Left renal cortex interstitium (tissue), 4 donors: ENCODE measurements at places on chromosomes 3 and 15. TPM values are rescaled to one million over a fixed set of nuclear protein-coding genes. Genes with fewer than 3 reads are reported as not detected.

The RBP2 gene
- polyA plus RNA-seq, result 0.44 TPM

The IL17RD gene
- polyA plus RNA-seq, result 55.6 TPM

The MOBP gene
- polyA plus RNA-seq, result 0.17 TPM

The SRGAP3 gene
- 13.8 TPM for polyA plus RNA-seq

The PPP1R14D gene
- 0.81 TPM for polyA plus RNA-seq

The NUP210 gene
- 21.1 TPM for polyA plus RNA-seq

The GATM gene
- polyA plus RNA-seq, result 225 TPM

The VGLL3 gene
- polyA plus RNA-seq, result 4.4 TPM

The HYKK gene
- polyA plus RNA-seq, result 8.1 TPM

The SOX2 gene
- 1.0 TPM for polyA plus RNA-seq

The ZNF35 gene
- polyA plus RNA-seq, result 12.3 TPM

The DUSP7 gene
- polyA plus RNA-seq, result 19.2 TPM

The DUOXA2 gene
- polyA plus RNA-seq, result 0.10 TPM

The PRSS50 gene
- 5.8 TPM for polyA plus RNA-seq

The GOLGA6B gene
- polyA plus RNA-seq, result 0.77 TPM

The SNRPA1 gene
- 59.3 TPM for polyA plus RNA-seq

The WDR93 gene
- 3.1 TPM for polyA plus RNA-seq

The AHSG gene
- polyA plus RNA-seq, result 0.44 TPM

The SLC24A5 gene
- polyA plus RNA-seq, result 0.54 TPM

The FSIP1 gene
- 2.1 TPM for polyA plus RNA-seq

The MINAR1 gene
- 0.83 TPM for polyA plus RNA-seq

The MME gene
- polyA plus RNA-seq, result 466 TPM

The DYNLT2B gene
- polyA plus RNA-seq, result 37.2 TPM

The NOX5 gene
- polyA plus RNA-seq, result 1.4 TPM

The DPPA2 gene
- polyA plus RNA-seq, result 1.3 TPM

The TM4SF18 gene
- polyA plus RNA-seq, result 20.9 TPM
